Suprapubic skin (tissue), 4 donors: ENCODE measurements at places on chromosomes 2 and 18. TPM values are rescaled to one million over a fixed set of nuclear protein-coding genes. Genes with fewer than 3 reads are reported as not detected.

DNA sequence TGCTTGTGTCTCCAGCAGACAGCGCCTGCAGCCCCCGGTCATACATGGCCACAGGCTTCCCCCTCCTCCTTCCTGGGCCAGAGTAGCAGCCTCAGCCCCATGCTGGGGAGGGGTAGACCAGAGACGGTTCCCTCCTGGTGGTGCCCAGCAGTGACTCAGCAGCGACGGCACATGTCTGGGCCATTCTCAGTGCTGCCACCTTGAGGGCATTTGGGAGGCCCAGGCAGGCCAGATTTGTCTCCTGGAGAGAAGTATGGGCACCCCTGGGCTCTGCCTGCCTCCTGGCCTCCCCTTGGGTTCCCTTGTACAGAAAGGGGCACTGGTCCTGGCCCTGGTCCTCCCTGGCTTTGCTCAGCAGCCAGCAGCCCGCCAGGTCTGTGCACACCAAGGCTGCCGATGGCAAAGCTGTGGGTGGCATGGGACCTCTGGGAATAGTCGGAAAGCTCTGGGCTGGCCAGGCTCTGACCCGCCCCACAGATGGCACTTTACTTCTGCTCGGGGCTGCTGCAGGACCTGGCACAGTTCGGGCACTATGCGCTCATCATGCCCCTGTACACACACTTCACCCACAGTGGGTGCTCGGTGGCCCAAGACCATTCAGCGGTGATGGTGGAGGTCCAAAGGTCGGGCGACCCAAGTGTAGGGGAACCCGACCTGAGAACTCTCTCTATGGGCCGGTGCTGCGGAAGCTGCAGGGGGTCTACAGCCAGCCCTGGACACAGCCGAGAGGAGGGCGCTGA lies 11.4 kb upstream of the ALPI start:
- DNase-seq: peak; percentile 77

DNA sequence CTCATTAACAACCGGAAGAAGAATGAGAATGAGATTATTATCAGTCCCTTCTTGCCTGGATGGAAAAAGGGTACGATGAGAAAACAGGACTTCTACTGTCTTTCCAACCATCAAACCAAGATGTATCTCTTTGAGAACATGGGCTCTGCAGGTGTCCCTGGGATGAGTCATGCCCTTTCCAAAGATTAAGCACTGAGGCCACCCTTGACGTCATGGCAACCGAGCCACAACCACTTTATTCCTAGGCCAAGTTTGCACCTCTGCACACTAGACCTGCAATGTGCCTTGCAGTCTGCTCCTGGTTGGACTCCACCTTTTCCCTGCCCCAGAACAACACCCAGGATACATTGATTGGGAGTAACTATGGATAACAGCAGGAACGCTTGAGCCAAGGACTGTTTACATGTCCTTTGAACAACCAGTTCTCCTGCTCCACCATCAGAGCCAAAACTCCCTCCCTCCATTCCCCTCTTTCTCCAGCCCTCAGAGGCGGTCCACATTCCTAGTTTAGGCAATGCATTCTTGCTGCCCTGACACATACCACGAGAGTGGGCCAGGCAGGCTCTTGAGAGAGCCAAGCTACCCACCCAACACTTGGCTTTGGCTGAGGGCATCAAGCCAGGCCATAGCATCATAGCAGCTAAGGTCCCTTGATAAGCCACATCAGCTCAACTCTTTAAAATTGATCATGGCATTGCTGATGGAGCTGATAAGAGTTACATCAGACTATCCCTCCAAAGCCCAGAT lies 310.7 kb downstream of the TNS1 start:
- peak; percentile 88 for DNase-seq

GRCh38 chr2:170396799-170397459 lies 219.0 kb downstream of the MYO3B start:
- DNase-seq: no peak

- DNase-seq: no peak
Observed at GRCh38 chr2:33158482-33159003, 211.8 kb downstream of the LTBP1 start.

DNA sequence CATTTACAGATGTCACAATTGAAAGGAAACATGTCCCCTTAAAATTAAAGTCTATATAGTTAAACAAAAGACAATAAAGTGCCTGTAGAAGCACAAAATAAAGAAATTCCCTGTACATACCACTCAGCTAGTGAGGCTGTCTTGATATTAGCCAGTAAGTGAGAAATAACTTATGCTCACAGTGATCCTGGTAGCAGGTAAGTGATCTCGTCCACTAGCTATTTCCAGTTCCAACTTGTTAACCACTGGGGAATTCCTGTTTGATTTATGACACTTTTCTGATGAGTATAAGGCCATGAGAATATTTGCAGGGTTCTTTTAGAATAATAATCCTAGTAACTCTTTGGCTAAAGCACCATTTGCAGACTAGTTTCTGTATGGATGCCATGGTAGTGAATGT lies 127.9 kb upstream of the PGAP1 start:
- DNase-seq: no peak

GRCh38 chr18:21593540-21594257 lies 6.8 kb downstream of the ESCO1 start:
- DNase-seq: no peak

- no peak for DNase-seq
Observed at GRCh38 chr2:177641331-177641730, 248.8 kb downstream of the AGPS start.

DNA sequence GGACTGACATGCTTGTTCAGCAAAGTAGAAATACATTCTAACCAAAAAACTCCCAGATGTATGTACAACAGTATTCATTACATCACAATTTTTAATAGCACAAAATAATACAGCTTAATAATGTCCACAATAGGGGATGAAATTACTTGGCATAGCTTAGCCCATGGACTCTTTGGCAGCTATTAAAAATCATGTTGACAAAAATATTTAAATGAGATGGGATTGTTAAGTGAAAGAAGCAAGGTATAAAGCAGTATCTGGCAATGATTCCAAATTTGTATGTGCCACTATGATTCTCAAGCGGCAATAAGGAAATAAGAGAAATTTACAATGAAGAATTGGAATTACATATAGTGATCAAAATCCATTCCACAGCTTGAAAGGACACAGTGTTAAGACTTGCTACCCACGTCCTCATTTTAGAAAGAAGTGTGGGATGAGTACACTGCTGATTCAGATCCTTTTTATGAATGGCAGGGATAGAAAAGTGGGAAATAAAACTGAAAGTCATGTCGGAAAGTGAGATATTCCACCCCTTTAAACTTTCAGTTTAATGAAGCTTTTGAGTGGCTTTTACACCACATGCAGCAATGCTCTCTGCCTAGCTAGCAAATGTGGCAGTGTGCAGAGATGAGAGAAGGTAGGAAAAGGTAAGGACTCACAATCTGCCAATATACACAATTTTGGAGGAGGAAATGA lies 2.4 kb downstream of the GAREM1 start:
- DNase-seq: no peak

DNA sequence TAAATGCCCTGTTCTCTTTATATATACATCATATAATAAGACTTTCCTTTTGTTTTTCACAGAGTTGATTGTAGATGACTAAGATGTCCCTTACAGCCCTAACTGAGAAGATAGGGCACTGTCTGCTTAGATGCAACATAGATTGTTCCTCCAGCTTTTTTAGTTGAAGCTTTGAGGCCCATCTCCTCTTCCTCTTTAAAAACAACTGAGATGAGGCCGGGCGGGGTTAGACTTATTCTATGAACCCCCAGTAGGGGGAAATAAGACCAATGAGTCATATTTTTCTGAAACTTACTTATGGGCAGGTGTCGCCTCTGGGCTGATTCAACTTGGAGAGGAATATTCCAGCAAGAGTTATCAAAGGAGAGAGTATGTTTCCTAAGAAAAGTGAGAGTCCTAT lies 84.6 kb downstream of the FBXO15 start:
- DNase-seq: no peak

GRCh38 chr2:20030224-20030623 lies 17.8 kb upstream of the MATN3 start:
- no peak for DNase-seq

DNA sequence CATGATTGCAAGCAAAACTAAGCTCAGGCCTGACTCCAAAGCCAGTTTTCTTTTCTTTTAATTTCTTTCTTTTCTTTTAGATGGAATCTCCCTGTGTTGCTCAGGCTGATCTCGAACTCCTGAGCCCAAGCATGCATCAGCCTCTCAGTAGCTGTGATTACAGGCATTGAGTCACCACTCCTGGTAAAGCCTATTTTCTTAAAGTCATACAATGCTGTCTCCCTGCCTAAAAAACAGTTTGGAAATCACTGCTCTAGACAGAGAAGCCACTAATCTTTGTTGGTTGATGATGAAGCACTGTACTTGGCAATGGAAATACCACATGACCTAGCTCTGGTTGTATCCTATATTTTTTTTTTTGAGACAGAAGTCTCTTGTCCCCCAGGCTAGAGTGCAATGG lies 33.1 kb upstream of the ZNF532 start:
- DNase-seq: no peak

The ERMN gene
- total RNA-seq: not detected

The CFAP210 gene
- not detected for total RNA-seq

The TNFAIP6 gene
- 0.45 TPM for total RNA-seq

The BOLL gene
- not detected for total RNA-seq
